Stimulated activated CD4-positive, alpha-beta T cell treated with anti-CD3 and anti-CD28 coated beads, Interleukin-1b, Interleukin-23, amount 100 ng/mL, for 4 hours (primary cell): ENCODE measurements at places on chromosomes 4 and X.

DNA sequence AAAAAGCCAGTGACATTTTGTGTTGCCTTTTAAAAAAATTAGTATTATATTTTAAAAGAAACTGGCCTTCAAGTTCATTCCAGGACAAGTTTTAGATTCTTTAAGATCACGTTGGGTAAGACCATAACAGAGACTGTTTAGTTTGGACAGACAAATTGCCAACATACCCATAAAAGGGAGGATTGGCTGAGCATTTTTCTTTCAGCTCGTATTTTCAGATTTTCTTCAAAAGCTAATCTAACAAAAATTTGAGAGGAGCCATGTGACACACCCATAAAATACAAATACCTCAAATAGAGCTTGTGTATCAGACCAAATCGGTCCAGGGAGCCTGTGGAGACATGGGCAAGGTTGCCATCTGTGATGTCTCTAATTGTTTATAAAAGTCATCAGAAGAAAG is 74.6 kb upstream of the C1QTNF7 start:
- no peak for DNase-seq

- no peak for DNase-seq
Measured at GRCh38 chr4:110460074-110460746, 15.7 kb upstream of the ENPEP start.

- no peak for DNase-seq
Measured at GRCh38 chr4:38738940-38739803, 43.6 kb downstream of the TLR10 start.

- no peak for DNase-seq
Measured at GRCh38 chrX:71256051-71256450, 2.1 kb upstream of the ZMYM3 start.

DNA sequence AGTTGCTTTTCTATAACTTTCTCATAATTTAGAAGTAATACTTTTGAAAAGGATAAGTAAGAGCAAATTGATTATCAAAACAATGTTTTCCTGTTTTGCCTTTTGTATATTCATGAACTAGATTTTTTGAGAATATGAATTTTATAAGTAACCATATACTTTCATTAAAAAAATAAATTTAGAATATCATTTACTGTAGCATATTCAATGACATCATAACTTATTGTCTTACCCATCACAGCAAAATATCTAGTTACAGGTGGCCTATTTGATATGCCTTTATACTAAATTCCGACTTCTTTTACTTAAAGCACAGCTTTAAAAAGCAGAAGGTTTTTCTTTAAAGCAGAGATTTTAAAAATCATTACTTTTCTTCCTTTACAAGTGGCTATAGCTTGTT is 20.1 kb downstream of the BLTP1 start:
- DNase-seq: no peak

GRCh38 chrX:50721764-50722521 is 92.1 kb downstream of the SHROOM4 start:
- DNase-seq: no peak

DNA sequence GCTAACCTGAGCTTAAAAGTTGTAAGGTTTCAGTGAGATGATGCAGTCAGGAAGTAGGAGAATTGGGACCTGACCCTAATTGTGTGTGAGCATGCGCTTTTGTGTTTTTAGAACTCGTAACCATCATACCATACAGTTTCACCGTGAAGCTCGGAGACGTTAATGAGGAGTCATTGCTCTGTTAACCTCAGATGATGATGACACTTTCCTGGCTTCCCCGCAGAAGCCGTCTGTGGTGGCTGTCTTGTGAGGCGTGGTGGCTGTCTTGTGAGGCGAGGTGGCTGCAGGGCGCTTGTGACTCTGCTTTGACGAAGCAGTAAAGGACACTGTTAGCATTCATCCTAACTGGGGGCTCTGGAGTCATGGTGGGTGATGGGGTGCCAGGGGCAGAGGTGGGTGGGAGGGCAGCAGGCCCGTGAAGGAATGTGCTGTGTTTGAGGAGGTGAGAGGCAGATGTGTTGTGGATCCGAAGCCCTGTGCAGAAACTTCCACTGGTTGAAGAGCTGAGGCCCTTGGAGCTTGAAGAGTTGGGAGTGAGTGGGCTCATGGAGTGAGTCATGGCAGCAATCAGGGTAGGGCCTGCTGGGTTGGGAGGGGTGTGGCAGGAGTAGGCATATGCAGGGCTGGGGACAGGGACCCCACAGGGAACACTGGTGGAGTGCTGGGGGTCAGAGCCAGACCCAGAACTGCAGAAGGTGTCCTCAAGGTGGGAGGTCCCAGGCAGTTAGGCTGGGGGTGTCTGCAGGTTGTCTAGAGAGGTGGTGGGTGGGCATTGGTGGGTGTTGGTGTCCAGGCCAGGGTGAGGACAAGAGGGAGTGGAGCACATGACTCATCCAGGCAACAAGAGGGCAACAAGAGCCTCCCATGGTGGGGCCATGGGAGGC is 57.4 kb downstream of the NSD2 start:
- no peak for DNase-seq

DNA sequence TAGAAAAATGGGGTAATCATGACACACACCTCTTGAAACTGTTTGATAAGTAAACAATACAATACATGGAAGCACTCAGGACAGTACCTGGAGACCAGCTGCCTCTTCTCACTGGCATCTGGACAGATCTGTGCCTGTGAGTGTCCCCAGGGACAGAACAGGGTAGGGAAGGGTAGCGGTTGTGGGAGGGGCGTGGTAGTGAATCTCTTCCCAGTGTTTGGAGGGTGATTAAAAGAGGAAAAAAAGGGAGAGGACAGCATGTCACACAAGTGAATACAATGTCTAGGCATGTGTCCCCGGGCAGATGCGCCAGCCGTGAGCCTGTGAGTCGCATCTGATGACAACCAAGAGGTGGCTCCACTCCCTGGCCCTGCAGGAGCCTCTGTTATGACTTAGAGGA is 138.8 kb upstream of the MSX1 start:
- no peak for DNase-seq
